Vagina (tissue), 2 donors: ENCODE measurements at places on chromosomes 4 and X.

GRCh38 chr4:81512757-81513501, 41.2 kb upstream of the RASGEF1B start:
- no peak for DNase-seq

DNA sequence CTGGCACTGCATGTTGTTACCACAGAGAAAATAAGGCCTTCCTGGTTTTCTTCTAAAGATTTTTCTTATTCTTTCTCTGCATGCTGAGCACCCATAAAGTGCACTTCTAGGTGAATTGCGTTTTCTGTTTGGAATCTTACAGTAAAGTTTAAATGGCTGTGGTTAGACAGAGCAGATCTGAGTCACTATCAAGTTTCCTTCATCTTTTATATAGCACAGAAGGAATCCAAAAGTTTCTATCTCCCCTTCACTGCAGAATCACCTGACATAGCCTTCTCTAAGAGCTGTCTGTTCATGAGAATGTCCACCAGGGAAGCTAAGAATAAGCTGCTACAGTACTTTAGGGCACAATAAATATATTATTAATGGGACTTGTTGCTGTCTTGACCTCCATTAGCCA, 455.5 kb upstream of the FAM241A start:
- DNase-seq = no peak

- no peak for DNase-seq
Measured at GRCh38 chrX:39534949-39535348, 562.8 kb downstream of the BCOR start.

GRCh38 chrX:41655631-41656030, 33.1 kb upstream of the GPR34 start:
- DNase-seq = no peak

- DNase-seq = no peak
Measured at GRCh38 chrX:150416469-150416868, 53.4 kb downstream of the MAMLD1 start.

GRCh38 chr4:38001927-38002326, 41.7 kb downstream of the PTTG2 start:
- DNase-seq = no peak

DNA sequence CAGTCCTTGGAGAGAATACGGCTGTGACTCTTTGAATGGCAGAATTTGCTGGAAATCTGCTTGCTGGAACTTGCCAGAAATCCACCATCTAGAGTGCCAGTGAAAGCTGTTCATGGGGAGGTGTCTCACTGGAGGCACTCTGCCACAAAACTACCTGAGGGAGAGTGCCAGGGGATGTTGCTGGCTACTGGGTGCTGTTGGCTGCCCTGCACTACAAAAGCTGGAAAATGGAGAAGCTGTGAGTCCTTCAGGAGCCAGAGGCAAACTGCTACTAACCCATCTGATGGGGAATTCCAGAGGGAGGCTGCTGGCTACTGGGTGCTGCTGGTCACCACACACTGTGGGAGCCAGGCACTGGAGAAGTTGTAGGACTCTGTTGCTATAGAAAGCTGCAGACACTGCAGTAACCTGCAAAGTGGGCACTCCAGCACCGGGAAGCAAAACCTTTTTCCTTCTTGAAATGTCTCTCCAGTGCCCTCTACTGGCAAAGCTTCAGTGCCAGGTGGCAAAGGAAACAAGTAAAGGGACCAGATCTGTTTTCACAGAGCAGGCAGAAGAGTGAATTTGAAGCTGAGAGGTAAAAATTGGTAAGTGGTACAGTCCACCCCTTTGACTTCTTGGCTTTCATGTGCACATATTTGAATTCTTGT, 47.8 kb upstream of the HSD17B10 start:
- DNase-seq = no peak

DNA sequence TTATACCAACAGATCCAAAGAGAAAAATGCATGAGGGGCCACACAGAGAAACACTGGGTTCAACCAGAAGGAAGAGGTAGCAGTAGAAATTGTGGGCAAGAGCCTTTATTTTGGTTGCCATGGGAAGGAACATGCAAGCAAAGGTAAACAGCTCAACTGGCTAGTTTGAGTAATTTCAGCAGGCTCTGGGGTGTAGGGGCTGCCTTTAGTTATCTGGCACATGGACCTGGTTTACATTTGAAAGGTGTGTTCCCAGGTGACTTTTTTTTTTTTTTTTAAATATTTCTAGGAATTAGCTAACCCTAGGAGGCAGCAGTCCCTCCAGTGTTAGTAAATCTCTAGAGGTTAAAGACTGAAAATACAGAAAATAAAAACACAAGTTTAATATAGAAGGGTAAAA, 481.9 kb downstream of the ACTRT1 start:
- DNase-seq = no peak

GRCh38 chr4:79426989-79427388, 19.0 kb upstream of the GK2 start:
- no peak for DNase-seq
